Stimulated activated CD4-positive, alpha-beta T cell treated with anti-CD3 and anti-CD28 coated beads, TNF-alpha, amount 100 ng/mL, for 1 hour (primary cell): ENCODE measurements at places on chromosomes 3 and 15.

DNA sequence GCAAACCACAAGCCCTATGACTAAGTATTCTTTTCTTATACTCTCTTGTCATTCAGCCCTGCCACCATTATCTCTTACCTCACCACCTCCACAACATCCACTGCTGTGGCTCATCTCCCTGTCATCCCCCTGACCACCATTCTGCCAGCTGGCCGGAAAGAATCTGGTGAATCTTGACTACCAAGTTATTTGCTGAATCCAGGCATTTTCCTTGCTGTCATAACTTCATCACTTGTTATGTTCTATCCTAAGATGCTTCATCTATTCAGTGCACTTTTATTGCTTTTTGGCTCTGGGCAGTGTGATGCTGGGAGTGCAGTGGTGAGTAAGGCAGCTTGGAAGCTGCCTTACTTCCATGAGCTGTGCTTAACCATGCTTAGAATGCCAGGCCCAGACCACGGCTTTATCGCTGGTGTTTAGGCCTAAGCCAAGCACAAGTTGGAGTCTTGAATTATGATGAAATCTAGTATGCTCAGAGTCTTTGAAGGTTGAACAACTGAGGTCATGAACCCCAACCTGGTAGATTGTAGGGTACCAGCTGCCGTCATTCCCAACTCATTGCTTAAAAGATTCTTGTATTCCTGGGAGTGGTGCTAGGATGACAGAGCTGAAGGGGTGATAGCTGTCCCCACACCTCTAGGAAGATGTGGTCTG is 27.0 kb upstream of the APH1B start:
- DNase-seq, result no peak

DNA sequence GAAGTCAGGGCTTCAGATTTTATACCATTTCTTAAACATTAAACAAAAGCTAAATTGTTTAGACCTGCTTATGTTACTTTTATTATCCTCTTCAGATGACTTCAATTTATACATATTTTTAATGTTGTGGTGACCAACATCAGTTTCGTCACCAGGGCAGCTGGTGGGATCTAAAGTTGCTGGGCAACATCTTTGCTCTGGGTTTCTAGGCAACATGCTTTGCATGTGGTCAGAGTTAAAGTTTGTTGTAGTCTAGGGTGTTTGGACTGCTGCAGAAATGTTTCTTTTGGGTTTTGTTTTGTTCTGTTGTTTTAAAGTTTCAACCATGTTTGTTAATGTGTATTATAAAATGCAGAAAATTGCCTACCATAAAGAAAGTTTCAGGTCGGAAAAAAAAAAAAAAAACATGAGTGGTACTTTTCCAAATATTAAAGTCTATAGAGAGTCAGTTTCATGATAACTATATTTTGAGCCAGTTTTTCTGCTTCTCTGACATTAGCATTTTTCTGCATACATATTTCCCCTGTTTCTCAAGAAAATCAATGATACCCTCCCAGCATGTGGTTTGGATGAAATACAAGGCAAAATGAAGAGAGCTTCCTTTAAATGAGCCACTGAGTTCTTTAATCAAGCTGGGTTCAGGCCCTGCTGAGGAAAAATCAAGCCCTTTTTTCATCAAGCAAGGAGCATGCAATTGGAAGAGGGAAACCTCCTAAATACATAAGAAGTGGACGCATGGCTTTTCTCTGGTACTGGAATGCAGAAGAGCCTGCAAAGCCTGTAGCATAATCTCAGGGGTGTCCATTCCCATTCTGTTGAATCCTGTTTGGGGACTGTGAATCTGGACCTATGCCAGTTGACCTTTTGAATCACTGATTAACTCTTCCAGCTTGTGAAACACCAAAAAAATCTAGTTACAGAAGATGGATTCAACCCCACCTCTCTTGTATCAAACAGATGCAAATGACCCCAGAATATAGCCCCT is 35.0 kb upstream of the VGLL3 start:
- no peak for DNase-seq

DNA sequence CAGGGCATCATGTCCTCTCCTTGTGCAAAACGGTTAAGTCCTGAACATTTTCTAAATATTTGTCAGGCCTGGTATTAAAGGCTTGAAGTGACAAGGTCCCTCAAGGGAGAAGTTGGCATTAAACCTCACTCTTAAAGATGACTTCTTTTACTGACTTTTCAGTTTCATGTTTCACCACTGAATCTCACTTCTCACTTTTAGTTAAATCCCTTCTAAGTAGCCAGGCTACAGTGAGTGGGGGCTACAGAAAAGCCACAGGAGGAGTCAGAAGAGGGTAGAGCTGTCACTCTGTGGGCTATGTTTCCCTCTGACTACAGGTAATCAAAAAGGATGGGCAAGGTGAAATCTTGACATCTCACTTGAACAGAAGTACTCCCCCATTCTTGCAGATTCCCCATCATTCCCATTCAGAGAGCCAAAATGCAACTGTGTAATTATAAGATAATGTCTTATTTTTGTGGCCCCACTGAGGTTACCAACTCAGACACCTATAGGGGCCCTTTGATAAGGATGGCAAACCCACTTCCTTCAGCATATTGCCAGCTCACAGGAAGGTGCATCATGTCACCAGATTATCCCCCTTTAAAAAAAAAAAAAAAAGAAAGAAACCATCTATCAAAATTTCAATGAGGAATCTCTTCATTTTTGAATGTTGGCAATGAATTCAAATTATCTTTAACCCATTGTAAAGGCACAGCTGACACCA is 790.1 kb upstream of the CFAP20DC start:
- DNase-seq, result no peak

- no peak for DNase-seq
Observed at GRCh38 chr3:53705774-53706173, 140.4 kb downstream of the CHDH start.

DNA sequence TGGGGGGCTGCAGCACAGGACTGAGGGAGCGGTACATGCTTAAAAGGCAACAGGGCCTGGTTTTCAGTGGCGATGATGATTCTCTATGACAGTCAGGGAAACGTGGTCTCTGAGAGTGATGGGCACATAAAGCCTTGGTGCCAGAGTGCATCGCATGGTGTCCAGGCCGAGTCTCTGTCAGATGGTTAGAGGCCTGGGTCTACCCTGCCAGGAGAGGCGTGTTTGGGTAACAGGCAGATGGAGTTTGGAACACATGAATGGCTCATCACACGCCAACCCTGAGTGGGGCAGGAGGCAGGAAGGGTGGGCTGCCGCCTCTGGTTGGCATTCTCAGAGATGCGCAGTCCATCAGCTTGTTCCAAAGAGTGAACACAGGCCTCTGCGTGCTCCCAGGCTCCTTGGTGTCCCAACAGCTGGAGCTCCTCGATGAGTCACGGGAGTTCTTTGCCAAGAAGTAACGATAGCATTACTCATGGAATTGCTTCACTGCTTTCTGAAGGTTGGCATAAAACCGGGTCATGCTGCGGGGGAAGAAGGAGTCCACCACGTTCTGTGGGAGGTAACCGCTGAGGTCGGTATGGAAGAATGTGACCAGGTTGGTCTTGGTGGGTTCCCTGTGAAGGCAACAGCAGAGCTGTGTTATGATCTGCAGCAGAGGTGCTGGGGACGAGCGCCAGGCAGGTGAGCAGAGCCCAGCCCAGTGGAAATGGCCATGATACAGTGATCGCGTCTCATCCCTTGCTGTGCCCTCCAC is 11.0 kb downstream of the STARD5 start:
- no peak for DNase-seq

- no peak for DNase-seq
Observed at GRCh38 chr3:169494982-169495381, 168.5 kb downstream of the MECOM start.

GRCh38 chr3:190005343-190006113 is 115.2 kb downstream of the P3H2 start:
- no peak for DNase-seq

DNA sequence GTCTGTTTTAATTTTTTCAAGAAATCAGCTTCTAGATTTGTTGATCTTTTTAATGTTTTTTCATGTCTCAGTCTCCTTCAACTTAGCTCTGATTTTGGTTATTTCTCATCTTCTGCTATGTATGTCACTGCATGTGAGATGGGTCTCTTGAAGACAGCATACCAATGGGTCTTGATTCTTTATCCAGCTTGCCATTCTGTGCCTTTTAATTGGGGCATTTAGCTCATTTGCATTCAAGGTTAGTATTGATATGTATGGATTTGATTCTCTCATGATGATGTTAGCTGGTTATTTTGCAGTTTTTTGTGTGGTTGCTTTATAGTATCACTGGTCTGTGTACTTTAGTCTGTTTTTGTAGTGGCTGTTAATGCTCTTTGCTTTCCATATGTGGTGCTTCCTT is 39.4 kb downstream of the CEP63 start:
- no peak for DNase-seq
